AG09319 (cell line): ENCODE measurements at places on chromosomes 3 and 15.

GRCh38 chr15:25172691-25173090 is 217.9 kb downstream of the SNRPN start:
- DNase-seq: no peak

- no peak for DNase-seq
Observed at GRCh38 chr3:150635526-150635925, 32.4 kb downstream of the SELENOT start.

DNA sequence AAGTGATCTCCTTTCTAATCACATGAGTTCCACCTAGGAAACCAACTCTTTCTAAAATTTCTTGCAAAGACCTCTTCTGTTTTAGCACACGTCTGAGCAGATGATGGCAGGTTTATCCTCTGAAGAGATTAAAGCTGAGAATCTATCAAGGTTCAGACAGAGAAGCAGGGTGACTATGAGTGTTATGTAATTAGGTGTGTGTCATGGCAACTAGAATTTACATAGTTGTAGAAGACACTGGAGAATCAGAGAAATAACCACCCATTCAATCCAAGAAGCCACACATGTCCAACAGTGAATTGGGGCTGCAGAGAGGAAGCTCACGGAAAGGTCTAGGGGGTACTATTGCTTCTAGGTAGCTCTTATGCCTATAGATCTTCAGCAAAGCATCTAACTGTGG is 600.5 kb downstream of the PYDC2 start:
- DNase-seq: no peak

DNA sequence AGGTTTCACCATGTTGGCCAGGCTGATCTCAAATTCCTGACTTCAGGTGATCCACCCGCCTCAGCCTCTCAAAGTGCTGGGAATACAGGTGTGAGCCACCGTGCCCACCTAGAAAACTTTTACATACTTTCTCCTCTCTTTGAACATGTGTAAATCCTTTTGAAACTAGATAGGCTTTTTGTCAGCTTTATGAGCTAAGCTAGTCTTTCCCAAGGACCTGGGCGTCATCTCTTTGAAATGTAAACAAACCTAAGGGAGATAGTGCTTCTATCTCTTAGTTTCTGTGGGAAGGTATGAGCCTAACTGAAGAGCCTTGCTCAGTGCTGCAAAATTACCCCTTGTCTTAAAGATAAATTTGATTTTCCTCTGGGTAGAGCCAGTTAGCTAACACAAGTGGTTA is 4.8 kb downstream of the CX3CR1 start:
- DNase-seq: no peak

- DNase-seq: no peak
Observed at GRCh38 chr15:31324806-31325594, 1.6 kb upstream of the KLF13 start.

DNA sequence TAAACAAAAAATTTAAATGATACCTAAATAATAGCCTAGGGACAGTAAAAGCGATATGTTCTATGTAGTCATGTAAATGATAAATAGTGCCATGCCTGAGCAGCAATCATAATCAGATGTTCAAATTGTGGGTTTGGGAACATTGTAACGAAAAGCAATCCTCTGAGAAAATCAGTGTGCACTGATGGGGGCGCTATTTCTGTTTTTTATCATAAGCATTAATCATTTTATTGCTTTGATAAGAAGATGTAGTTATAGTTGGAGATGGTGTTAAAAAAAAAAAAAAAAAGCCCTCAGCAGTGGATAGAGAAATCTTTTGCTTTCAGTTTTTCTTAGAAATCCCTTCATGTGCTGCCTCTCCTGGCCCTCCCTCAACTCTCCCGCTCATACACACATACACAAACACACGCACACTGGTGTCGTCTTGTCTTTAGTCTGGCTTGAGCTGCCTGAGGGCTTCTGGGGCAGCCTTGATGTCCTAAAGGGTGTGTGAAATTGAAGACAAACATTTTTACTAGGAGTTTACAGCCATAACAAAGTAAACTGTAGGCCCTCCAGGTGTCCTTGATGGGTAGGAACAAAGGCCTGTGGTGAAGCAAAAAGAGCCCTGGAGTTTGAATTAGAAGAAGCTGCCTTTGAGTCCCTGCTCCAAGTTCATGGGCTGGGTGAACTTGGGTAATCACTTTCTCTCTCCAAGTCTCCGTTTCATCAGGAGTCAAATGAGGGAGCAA is 428.1 kb downstream of the SOX2 start:
- no peak for DNase-seq

GRCh38 chr3:130480736-130481135 is 36.2 kb upstream of the COL6A6 start:
- peak; percentile 63 for DNase-seq

- no peak for DNase-seq
Observed at GRCh38 chr3:127159543-127159942, 33.4 kb upstream of the PRR23E start.

- DNase-seq: no peak
Observed at GRCh38 chr3:111944372-111944771, 34.5 kb upstream of the ABHD10 start.

DNA sequence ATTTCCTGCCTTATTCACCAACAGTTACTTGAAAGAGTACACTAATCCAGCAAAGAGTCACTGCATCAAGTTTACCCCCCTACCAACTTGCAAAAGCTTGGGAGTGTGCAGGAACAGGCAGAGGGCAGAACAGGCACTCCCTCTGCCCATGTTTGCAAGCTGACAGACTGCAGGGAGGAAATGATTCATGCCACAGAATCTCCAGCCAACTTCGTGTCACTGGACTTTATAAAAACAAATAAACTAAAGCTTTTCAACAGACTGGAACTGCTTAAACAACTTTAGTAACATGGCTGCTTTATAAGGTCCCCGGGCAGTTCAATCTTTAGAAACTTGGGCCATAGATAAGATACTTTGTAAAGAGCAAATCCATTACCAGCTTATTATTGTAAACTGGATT is 129.5 kb downstream of the THRB start:
- DNase-seq: peak; percentile 74

- no peak for DNase-seq
Observed at GRCh38 chr3:62374341-62375218, 1.2 kb upstream of the FEZF2 start.

- DNase-seq: no peak
Observed at GRCh38 chr15:77022646-77023575, 28.0 kb downstream of the PSTPIP1 start.

GRCh38 chr3:194685718-194686413 is at the start of gene FAM43A:
Gene FAM43A, plus strand, starts transcription at chr3:194685883. Its CDS starts 944 bp downstream, at chr3:194686827.
- DNase-seq: peak; percentile 93

- DNase-seq: no peak
Observed at GRCh38 chr3:46711760-46712159, 5.9 kb downstream of the PRSS50 start.

DNA sequence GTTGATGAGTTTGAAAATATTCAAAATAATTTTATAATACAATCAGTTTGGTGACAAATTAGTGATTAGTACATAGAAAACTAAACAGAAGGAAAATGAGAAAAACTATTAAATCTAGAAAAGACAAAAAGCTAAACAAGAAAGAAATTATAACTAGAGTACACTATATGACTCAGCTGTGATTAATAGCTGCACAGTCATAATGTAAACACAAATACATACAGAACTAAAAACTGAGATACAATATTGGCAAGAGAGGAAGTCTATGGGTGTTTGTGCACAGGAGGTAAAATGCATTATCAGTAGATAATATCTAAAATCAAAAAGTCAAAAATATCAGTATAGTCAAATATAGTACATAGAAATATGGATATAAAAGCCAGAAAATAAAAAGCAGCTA is 80.7 kb upstream of the PCSK6 start:
- DNase-seq: no peak

DNA sequence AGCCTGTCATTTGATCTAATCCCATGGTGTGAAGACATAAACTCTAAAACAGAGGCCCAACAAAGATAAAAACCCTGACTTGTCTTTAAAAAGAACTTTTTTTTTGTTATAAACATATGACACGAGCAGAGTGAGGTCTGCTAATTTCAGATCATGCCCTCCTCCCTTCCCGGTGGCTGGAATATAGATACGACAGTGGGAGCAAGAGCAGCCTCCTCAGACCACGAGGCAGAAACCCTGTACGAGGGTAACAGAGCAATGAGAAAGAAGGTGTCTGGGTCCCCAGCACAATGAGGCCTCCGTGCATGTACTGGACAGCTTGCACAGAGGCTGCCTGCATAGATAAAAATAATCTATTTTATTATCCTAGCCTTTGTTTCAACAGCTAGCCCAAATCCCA is 5.8 kb downstream of the TPRA1 start:
- DNase-seq: no peak

- DNase-seq: no peak
Observed at GRCh38 chr15:70447928-70448698, 315.2 kb downstream of the UACA start.

GRCh38 chr15:63672775-63673174 is 75.6 kb downstream of the FBXL22 start:
- DNase-seq: no peak

DNA sequence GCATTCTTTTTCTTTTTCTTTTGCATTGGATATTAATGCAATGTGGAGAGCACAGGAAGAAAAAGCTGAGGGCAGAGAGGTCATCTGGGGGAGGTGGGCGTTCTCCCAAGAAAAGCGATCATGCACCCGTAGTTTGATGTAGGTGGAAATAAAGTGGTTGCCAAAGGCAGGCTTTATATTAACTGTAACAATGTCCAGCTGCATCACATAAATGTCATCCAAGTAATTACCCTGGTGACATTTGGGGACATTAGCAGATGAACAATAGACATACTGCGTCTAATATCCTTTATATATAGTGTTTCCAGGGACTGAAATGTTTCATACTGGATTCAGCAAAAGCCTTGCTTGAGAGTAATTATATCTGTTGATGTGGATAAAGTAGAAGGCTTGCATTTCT is 135.5 kb downstream of the CNTN6 start:
- DNase-seq: no peak

DNA sequence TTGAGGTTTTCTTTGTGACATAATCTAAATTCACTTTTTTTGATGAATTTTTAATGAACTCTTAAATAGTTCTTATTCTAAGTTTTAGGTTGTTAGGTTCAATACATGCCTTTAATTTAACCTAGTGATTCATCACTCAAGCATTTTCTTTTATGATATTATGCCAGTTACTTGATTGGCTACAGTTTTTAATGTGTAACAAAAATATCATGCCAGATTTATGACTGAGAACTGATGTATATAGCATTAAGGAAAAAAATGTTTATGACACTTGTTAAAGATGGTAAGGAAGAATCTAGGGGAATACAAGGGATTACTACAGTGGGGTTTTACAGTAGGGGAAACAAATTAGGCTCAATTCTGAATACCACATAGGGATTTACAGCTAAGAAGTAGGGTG is 103.1 kb downstream of the VGLL3 start:
- DNase-seq: no peak

DNA sequence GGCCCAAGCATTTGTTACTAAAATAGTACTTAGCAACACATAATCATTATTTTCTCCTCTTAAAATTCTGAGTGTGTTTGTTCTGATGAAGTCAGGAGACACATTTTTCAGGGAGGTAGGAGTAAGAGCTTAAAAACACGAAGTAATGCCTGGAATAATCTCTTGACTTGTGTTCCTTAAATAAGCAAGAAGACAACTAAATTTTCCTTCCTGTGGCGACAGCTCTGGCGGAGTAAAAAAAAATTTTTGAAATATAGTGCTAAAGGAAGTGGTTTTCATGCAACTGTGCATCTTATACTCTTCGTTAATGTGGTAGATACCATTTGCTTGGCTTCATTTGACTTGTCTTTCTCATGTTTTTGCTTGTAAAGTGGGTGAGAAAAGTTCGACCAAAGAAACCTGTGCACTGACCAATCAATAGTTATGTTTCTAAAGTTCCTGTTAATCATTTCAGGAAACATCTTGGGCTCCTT is 11.1 kb upstream of the MBNL1 start:
- DNase-seq: no peak

- DNase-seq: no peak
Observed at GRCh38 chr3:50474717-50475116, 28.7 kb downstream of the CACNA2D2 start.

GRCh38 chr15:85019815-85020590 is 38.3 kb downstream of the PDE8A start:
- no peak for DNase-seq

GRCh38 chr3:195839260-195840010 is 27.7 kb upstream of the MUC4 start:
- no peak for DNase-seq

- no peak for DNase-seq
Observed at GRCh38 chr15:61768131-61768530, 292.1 kb downstream of the VPS13C start.
